Neural progenitor cell (in vitro differentiated cells): ENCODE measurements at places on chromosomes 11 and 22. TPM values are rescaled to one million over a fixed set of nuclear protein-coding genes. Genes with fewer than 3 reads are reported as not detected.

GRCh38 chr22:29270475-29271271, 2.6 kb downstream of the EWSR1 start:
- no peak overlapping the region for H3K27ac ChIP-seq
- H3K4me1 ChIP-seq: peaks cover 40% of the 10 kb centered on the region
- H3K27me3 ChIP-seq: no peaks in the 10 kb centered on the region
- peak; percentile 34 for DNase-seq

DNA sequence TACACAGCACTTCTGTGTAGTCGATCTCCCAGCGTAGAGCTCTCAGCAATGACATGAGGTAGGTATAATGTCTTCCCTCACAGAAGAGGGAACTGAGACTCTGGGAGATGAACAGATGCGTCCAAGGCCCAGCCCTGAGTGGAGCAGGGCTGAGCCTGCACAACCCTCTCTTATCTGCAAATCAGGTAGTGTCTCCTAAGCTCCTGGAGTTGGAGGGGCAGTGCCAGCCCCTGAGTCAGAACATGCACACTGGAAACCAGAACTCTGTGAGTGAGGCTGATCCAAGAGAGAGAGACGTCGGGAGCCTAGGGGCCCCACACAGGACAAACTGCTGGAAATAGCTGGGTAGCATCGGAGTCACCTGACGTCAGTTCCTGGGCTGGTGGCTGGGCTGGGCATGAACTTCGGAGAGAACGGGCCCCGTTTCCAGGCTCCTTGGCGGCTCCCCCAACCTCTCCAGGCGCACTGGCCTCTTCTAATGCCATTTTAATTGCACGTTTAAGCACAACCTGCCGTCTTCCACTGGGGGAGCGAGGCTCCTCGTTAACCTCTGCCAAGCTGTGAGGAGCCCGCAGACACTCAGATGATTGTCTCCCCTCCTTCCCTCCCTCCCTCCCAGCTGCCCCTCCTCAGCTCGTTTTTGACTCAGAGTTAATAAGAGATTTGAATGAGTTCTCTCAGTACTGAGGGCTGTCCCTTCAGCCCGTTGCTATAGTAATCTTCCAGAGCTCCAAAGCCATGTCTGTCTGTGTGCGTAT, 191.2 kb upstream of the TBCEL start:
- no peak overlapping the region for H3K27ac ChIP-seq
- H3K27me3 ChIP-seq: no peaks in the 10 kb centered on the region
- H3K4me3 ChIP-seq: no peak overlapping the region

GRCh38 chr11:69356703-69357457, 62.9 kb downstream of the MYEOV start:
- H3K27me3 ChIP-seq: no peaks in the 10 kb centered on the region
- no peak overlapping the region for H3K27ac ChIP-seq
- H3K4me3 ChIP-seq: no peak overlapping the region
- H3K36me3 ChIP-seq: no peaks in the 10 kb centered on the region

- DNase-seq: no peak
- H3K4me3 ChIP-seq: no peak overlapping the region
- peaks cover 16% of the 10 kb centered on the region for H3K4me1 ChIP-seq
- H3K27me3 ChIP-seq: no peaks in the 10 kb centered on the region
Observed at GRCh38 chr11:94583213-94583865, 16.2 kb downstream of the PIWIL4 start.

DNA sequence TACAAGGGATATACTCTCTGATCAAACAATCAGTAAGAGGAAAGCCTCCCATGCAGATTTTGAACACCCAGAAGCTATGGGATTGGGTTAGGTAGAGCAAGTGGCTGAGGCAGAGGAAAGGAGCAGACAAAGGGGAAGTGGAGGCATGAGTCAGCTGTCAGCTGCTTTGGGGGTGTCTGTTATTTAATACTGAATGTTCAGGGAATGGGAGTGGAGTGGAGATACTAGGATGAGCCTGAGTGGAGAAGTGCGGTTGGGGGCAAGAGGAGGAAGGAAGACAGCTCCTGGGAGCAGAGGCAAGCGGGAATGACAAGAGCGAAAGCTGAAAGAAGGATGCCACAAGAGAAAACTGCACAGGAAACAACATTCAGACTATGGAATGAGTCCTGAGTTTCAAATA, 22.7 kb upstream of the TMPRSS5 start:
- H3K36me3 ChIP-seq: peaks cover 3% of the 10 kb centered on the region
- H3K4me3 ChIP-seq: no peak overlapping the region

DNA sequence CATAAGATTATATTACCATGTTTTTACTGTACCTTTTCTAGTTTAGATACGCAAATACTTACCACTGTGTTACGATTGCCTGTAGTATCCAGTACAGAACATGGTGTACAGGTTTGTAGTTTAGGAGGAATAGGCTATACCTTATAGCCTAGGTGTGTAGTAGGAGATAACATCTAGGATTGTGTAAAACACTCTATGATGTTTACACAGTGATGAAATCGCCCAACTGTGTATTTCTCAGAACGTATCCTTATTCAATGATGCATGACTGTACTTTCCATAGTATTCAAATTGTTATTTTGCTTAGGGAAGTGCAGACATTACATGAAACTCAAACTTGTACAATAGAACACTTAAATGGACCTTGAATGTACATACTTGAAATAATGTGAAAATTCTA, 188.1 kb upstream of the PDGFD start:
- H3K27ac ChIP-seq: no peak overlapping the region
- DNase-seq: no peak
- no peaks in the 10 kb centered on the region for H3K4me1 ChIP-seq
- no peaks in the 10 kb centered on the region for H3K27me3 ChIP-seq
- no peak overlapping the region for H3K4me3 ChIP-seq
- no peaks in the 10 kb centered on the region for H3K36me3 ChIP-seq

GRCh38 chr11:2327032-2327431, 25.2 kb downstream of the TSPAN32 start:
- no peak overlapping the region for H3K27ac ChIP-seq
- DNase-seq: no peak
- H3K36me3 ChIP-seq: no peaks in the 10 kb centered on the region
- H3K27me3 ChIP-seq: no peaks in the 10 kb centered on the region
- H3K4me1 ChIP-seq: peaks cover 32% of the 10 kb centered on the region

Gene SAA1
- not detected in 2 replicates for total RNA-seq

GRCh38 chr11:9386086-9386485, 1.6 kb downstream of the IPO7 start:
- no peak for DNase-seq
- no peaks in the 10 kb centered on the region for H3K27me3 ChIP-seq
- H3K4me3 ChIP-seq: peak overlapping the region; percentile 64
- no peak overlapping the region for H3K27ac ChIP-seq
- H3K4me1 ChIP-seq: peaks cover 13% of the 10 kb centered on the region
- H3K36me3 ChIP-seq: no peaks in the 10 kb centered on the region

Gene KCNJ11
- total RNA-seq: 1.9 and 5.0 TPM in 2 replicates

Gene WBP2NL
- total RNA-seq: not detected in 2 replicates

Gene CALCA
- not detected in 2 replicates for total RNA-seq

Gene IFTAP
- 63.5 and 112 TPM in 2 replicates for total RNA-seq

- no peak for DNase-seq
- no peak overlapping the region for H3K4me3 ChIP-seq
- no peaks in the 10 kb centered on the region for H3K27me3 ChIP-seq
Observed at GRCh38 chr11:23620617-23621016, 760.3 kb upstream of the CCDC179 start.

- H3K36me3 ChIP-seq: no peaks in the 10 kb centered on the region
- no peak overlapping the region for H3K27ac ChIP-seq
- H3K4me3 ChIP-seq: no peak overlapping the region
- H3K4me1 ChIP-seq: peaks cover 7% of the 10 kb centered on the region
- DNase-seq: no peak
Observed at GRCh38 chr11:125072218-125072960, 9.3 kb downstream of the SLC37A2 start.

GRCh38 chr22:38444783-38445182, 10.2 kb downstream of the KCNJ4 start:
- DNase-seq: no peak
- H3K27ac ChIP-seq: no peak overlapping the region
- no peaks in the 10 kb centered on the region for H3K36me3 ChIP-seq
- H3K27me3 ChIP-seq: no peaks in the 10 kb centered on the region
- no peaks in the 10 kb centered on the region for H3K4me1 ChIP-seq

Gene OR8G1
- not detected in 2 replicates for total RNA-seq

Gene MAPK8IP2
- total RNA-seq: 0.74 TPM in 1 of 2 replicates, not detected in the other

DNA sequence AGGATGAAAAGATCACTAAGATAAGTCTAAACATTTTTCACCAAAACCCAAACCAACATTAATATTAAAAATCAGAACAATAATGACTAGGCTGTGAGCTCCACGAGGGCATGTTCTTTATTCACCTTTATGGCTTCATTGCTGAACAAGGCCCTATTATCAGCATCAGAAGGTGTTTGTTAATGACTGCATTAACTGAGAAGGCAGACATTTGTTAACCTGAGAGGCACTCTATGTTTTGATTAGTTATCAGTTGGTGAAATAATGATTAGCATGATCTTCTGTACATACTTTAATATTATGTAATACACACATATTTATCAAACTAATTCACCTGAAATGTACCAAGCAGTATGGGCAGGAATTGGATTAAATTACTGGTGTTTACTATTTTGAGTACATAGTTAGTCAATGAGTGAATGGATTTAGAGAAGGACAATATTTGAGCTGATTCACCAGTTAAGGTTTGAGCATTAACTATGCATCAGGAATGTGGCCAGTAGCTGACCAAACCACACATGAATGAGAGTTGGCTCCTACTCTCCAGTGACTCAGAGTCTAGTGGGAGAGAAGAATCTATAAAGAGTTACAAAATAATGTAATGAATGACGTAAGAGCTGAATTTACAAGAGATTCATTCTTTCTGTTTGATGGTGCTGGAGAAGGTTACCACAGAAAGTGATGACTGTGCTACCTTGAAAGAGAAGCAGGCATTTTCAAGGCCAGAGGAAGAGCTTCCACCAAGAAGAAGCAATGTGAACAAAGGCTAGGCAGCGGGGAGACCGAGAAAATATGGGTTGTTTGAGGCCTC, 6.7 kb downstream of the IL18 start:
- H3K4me1 ChIP-seq: no peaks in the 10 kb centered on the region
- H3K36me3 ChIP-seq: no peaks in the 10 kb centered on the region
- H3K4me3 ChIP-seq: no peak overlapping the region

DNA sequence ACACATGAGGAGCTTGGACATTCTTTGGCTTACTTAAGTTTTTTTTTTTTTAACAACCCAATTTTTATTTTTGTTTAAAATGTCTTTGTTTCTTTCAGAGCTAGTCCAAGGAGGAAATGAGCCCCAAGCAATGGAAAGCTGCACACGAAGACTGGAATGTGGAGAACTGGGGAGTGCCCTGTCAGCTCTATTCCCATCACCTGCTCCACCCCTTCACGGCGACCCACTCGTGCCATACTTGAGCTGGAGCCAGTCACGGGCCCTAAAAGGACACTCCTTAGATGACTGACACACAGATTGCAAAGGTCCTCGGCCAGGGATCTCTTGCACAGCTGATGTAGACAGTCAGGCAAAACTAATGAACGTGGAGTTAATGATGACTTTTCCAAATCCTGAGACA, 10.6 kb upstream of the SLC25A18 start:
- DNase-seq: no peak
- no peaks in the 10 kb centered on the region for H3K27me3 ChIP-seq
- no peak overlapping the region for H3K4me3 ChIP-seq
- no peaks in the 10 kb centered on the region for H3K4me1 ChIP-seq
- H3K27ac ChIP-seq: no peak overlapping the region
- H3K36me3 ChIP-seq: peaks cover 23% of the 10 kb centered on the region

DNA sequence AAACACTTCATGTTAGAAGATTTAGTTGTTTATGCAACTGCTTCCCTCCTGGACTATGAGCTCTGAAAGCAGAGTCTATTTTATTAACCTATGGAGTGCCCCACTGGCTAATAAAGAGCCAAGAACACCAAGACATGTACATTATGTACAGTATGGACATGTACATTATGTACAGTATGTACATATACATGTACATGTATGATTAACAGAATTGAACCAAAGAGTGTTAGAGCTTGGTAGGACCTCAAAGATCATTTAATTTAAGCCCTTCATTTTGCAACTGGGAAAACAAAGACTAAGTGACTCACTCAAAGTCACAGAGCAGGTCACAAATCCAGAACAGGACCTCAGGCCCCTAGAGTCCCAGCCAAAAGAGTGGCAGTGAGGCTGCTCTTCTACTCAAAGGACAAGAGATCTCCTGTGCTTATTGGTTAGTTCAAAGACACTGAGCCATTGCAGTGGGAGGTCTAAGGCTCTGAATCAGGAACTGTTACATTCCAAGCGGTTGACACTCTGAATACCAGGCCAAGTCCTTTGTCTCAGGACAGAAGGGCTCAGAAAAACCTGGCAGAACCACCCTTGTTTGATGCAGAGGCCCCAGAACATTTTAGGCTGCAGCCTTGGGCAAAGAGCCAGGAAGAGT, 103.8 kb downstream of the FAM168A start:
- no peaks in the 10 kb centered on the region for H3K36me3 ChIP-seq
- peaks cover 13% of the 10 kb centered on the region for H3K4me1 ChIP-seq
- peak; percentile 72 for DNase-seq
- H3K27me3 ChIP-seq: no peaks in the 10 kb centered on the region

- H3K4me3 ChIP-seq: no peak overlapping the region
- H3K27me3 ChIP-seq: no peaks in the 10 kb centered on the region
- H3K4me1 ChIP-seq: no peaks in the 10 kb centered on the region
- H3K36me3 ChIP-seq: no peaks in the 10 kb centered on the region
- no peak for DNase-seq
Observed at GRCh38 chr11:27514558-27514957, 8.0 kb upstream of the LIN7C start.
